ENCODE measurements at places on chromosomes 13 and 19.

GRCh38 chr13:32904266-32904665 is 112.0 kb upstream of the KL start:
- no peak for DNase-seq

DNA sequence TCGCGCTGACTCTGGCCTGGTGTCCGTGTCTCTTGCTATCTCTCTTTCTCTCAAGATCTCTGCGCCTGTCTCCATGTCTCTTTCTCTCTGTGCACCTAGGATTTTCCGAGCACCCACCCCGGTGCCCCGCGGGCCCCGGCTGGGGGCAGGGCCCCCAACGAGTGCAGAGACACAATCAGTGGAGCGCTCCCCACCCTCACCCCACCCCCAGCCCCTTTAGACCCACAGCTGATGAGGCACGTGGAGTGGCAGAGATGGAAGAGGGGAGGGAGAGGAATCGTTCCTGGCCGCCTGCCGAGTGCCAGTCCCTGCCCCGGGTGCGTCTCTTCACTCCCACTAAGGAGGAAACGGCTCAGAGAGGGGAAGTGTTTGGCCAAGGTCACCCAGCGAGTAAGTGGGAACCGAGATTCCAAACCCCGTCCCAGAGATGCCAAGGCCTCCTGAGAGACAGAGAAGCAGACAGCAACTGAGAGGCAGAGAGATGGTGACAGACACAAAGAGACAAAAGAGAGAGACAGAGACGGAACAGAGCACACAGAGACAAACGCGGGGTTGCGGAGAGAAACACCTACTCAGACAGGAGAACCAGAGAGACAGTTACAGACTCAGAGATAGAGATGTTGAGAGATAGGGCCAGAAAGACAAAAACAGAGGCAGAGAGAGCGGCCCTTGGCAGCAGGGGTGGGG is 626 bp upstream of the BCL3 start:
- DNase-seq, result peak; percentile 60

- no peak for DNase-seq
Measured at GRCh38 chr19:45753548-45753947, 15.5 kb downstream of the SIX5 start.

GRCh38 chr19:47608969-47609905 is at the start of gene BICRA:
Gene BICRA (plus strand): TSS chr19:47609134. CDS start chr19:47673575, 64,441 bp downstream.
- DNase-seq, result peak; percentile 69
